ENCODE measurements at places on chromosomes 3 and 15.

GRCh38 chr3:14538451-14539088 lies 1.6 kb downstream of the GRIP2 start:
- no peak for DNase-seq

DNA sequence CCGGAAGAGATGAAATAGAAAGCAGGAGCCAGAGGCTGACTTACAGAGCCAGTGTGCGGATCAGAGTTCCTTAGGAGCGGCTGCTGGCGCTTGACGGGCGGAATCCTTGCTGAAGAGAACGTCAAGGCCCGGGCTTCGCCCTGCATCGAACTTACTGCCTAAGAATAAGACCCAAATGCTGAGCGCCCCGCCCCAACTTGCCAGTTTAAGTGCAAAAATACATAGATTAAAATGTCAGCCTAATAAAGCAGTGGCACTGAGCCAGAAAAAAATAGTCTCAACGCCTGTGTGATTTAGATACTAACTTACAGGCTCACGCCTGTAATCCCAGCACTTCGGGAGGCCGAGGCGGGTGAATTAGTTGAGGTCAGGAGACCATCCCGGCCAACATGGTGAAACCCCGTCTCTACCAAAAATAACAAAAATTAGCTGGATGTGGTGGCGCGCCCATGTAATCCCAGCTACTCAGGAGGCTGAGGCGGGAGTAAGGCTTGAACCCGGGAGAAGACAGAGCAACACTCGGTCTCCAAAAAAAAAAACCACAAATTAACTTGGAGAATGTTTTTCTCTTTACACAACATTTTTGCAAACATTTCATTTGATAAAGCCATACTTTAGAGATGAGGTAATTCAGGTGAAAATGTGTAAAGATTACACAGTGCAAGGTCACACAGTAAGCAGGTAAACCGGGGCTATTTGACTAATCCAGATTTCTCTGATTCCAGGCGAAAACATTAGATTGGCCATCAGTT lies 1.2 kb upstream of the UBP1 start:
- DNase-seq, result no peak

DNA sequence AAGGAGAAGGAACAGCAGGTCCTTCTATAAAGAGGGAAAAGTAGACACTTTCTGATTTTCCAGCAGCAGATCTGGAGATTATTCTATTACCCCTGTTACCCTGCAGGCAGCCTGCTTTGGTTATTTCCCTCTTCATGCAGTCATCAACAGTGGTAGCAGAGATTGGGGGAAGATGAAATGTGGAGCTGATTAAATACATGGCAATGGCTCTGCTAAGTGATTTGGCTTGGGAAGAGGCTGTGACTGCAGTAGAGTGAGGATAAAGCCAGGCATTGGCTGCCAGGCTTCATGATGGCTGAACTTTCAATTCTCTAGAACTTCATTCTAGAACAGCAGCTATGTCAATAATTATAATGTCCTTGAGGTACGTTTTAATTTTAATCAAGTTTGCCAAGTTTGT lies 29.1 kb downstream of the PTX3 start:
- DNase-seq, result no peak

- no peak for DNase-seq
These were observed 1438.2 kb downstream of the ZPLD1 start for GRCh38 chr3:103873021-103873420.

DNA sequence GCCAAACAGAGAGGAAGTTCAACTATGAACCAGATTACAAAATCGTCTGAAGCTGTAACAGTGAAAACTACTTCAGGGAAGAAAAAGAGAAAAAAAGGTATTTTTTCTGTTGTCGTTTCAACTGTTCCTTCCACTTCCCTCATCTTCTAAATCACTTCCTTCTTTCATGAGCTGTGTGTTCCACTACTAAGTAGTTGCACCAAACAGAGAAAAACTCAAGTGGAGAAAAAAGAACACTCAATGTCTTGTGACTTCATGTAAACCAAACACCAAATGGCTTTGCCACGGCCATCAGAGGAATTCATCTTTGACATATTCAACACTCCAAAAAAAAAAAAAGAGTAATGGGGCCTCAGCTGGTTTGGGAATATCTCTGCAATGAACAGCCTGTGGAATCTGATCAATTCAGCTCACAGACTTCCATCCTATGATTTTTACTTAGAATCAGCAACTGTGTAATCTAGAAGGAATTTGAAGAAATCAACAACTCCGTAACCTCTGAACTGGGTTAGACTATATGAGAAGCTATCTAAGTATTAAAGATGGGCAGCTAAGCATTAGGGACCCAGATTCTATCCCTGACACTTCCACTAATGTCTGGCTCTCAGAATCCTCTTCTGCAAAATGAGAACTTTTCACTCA lies 47.5 kb upstream of the RNF7 start:
- no peak for DNase-seq

GRCh38 chr3:46422617-46423016 lies 15.6 kb downstream of the CCRL2 start:
- DNase-seq, result no peak

- DNase-seq, result no peak
These were observed 94.6 kb upstream of the HERC1 start for GRCh38 chr15:63928185-63928842.

- DNase-seq, result no peak
These were observed 34.4 kb downstream of the B3GNT5 start for GRCh38 chr3:183287301-183287971.

GRCh38 chr3:120394347-120394746 lies 45.2 kb upstream of the LRRC58 start:
- DNase-seq, result no peak

- no peak for DNase-seq
These were observed 34.7 kb upstream of the LACTB start for GRCh38 chr15:63086947-63087346.

- DNase-seq, result no peak
These were observed 1.6 kb upstream of the SEC61A1 start for GRCh38 chr3:128050597-128050996.

- DNase-seq, result no peak
These were observed 976 bp downstream of the ABHD17C start for GRCh38 chr15:80695911-80696661.

- DNase-seq, result no peak
These were observed 97.7 kb downstream of the GAP43 start for GRCh38 chr3:115720983-115721382.

DNA sequence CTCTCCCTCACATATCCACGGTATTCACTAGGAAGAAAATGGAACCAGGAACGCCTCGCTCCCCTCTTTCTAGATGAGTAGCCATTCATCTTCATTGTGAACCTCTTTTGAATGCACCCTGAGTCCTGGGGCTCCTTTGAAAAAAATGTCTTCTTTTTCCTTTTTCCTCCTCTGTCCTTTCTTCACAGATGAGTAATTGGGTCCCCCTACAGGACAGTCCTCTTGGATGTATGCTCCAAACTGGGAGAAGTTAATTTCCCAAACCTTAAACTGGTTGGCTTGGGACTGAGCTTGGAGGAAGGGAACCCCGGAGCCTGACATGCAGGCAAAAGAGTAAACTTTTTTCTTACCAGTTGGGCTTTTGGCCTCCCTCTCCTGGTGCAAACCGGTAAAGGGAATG lies 108.8 kb downstream of the DPH6 start:
- DNase-seq, result no peak

GRCh38 chr3:76293856-76294255 lies 508.5 kb upstream of the ZNF717 start:
- DNase-seq, result no peak

DNA sequence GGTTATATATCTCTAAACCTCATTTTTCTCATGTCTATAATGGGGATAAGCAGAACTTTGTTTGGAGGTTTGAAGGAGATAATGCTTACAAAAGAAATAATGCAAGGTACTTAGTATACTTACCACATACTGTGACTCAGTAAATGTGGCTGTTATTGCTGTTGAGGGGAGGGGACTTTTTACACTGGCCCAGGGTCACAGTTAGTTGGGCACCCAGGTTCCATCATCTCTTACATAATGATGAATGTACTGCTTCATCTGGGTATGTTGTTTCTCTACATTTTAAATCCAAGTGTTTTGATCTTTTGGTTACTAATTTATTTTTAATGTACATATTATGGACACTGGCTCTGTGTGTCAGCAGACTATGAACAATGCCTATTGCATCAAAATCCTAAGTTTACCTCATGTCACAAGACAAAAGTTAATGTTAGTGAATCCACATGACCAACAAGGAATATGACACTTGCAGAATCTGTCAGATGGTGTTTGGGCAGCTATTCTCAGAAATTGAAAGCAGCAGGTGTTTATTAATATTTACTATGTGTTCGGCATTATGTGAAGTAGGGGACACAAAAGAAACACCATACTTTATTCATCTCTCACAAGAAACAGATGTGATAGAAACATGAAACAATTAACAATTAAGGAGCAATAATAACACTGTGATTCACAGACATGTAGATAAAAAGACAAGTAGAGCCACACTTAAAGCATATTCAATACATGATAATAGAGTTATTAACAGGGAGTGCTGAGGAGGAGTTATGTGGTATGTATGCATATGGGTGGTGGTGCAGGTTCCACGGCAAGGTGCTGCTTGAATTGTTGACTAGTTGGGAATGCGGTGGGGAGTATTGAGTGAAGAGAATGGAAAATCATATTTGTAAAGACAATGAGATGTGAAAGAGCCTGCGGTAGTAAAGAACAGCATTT lies 109.7 kb downstream of the GALK2 start:
- no peak for DNase-seq

- no peak for DNase-seq
These were observed 64.1 kb downstream of the TLE3 start for GRCh38 chr15:70033529-70034140.

- DNase-seq, result no peak
These were observed 27.5 kb downstream of the CCDC12 start for GRCh38 chr3:46948830-46949671.

- DNase-seq, result no peak
These were observed 15.9 kb upstream of the PLXND1 start for GRCh38 chr3:129622226-129622874.

GRCh38 chr15:41011055-41011815 lies 58.0 kb downstream of the CHAC1 start:
- DNase-seq, result no peak

DNA sequence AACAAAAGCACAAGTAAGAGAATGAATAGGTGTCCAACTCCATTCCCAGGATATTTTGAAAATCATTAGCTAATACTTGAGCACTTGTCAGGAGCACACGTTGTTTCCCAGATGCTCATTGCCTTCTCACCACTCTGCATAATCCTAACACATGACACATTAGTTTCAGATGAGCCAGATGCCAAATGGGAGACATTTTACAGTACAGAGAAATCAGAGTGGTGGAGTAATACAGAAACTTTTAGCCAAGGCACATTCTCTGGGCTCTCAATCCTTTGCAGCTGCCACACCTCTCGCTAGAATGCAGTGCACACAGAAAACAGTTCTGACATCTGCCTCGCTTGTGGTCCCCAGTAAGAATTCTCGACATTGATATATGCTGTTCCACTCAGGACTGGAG lies 76.6 kb downstream of the P3H2 start:
- DNase-seq, result no peak

GRCh38 chr3:109683746-109684145 lies 346.4 kb upstream of the DPPA4 start:
- DNase-seq, result no peak
